ENCODE measurements at places on chromosomes 1 and 21.
A peak's percentile ranks its signal among the peaks of the same experiment; 100 is the strongest.

- DNase-seq, result no peak
Measured at GRCh38 chr1:4796161-4797015, 142.0 kb downstream of the AJAP1 start.

- DNase-seq, result no peak
Measured at GRCh38 chr1:27339213-27339612, 2.6 kb upstream of the SYTL1 start.

DNA sequence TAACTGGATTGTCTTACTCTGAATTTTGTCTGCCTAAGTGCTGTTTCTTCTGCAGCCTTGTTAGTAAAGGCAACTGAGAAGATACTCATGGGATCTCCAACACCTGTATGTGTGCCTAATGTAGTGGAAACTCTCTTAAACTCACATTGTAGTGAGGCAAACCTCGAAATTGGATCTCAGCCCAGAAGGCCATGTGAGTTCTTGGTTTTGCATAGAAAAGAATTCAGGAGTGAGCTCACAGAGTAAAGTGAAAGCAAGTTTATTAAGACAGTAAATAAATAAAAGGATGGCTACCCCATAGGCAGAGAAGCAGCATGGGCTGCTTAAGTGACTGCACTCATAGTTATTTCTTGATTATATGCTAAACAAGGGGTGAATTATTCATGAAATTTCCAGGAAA, 1344.7 kb downstream of the NCAM2 start:
- peak; percentile 48 for DNase-seq

DNA sequence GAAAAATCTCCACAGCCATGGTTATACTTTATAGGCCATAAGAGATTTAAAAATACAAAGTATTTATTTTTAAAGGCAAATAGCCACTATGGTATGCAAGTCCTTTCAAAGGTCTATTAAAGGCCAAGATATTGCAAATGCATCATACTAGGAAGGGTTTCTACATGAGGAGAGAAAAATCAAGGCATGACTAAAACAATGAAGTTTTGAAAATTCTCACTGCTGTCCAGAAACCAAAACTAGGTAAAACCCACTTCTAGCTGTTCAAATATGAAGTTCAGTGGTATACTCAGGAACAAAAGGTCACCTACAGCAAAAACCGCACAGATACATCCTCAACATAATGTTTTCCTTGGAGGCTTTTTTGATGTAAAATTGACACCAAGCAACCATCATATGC, 75.0 kb downstream of the EPS15 start:
- DNase-seq, result no peak

- DNase-seq, result no peak
Measured at GRCh38 chr1:117166076-117166475, 44.5 kb upstream of the TRIM45 start.

- DNase-seq, result no peak
Measured at GRCh38 chr1:89302697-89303332, 30.2 kb upstream of the GBP5 start.

DNA sequence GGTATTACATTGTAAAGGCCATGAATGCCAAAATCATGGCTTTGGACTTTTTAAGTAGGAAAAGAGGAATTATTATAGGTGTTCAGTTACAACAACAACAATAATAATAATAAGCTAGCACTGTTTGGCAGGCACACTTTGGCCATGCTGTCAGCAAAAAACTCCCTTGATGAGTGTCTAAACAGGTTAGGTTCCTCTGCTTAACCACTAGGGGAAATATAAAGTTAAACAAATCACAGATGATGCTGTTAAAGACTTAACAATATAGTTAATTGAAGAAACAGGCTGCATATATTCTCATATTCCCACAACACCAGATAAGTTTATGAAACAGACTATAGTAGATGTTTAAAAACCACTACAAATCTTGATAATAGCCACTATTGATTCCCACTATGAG, 46.4 kb downstream of the RGS21 start:
- DNase-seq, result no peak

GRCh38 chr21:42093991-42094421, 22.9 kb downstream of the UMODL1 start:
- DNase-seq, result peak; percentile 74

DNA sequence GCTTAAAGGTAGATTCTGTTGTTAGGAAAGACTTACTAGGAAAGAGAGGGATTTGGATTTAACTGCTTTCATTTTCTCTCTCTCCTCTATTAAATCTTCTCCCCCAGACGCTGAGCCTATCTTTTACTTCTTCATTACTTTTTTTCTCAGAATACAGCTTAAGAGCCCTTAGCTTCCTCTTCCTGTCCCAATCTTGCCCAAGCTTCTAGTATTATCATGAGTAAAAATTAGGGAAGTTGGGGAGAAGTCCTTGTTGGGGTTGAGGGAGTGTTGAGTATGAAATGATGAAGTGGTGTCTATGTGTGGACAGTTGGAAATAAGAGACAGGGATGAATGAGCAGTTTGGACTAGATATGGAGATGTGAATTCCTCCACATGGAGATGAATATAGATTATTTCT, 35.0 kb downstream of the ACP6 start:
- no peak for DNase-seq

DNA sequence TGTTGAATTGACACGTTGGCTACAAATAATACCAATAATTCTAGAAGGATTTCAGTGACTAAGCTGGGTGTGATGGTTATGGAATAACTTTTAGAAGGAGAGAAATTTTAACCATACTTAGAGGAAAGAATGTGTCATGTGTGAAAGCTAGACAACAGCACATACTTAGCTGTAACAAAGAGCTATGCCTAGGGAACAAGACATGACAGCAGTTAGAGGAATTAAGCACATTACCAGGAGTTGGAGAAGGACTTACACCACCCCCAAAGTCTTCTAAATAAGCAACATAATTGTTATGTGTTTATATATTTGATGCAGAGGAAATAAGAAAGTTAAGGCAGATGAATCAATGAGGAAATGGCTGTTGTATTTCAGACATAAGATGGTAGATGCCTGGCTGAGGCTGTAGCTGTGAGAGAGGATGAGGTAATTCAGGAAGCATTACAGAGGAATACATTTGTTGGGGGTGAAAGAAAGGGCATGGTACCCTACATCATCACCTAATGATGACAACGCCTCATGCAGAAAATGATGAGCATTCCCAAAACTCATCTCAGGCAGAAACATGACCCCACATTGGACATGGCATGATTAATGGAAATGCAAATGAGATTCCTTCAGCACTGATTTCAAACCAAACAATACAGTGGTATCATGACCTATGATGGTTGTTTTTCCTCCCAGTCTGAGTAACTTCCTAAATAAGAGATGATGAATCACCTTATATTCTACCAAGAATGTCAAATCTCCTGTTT, 211.5 kb downstream of the LHX8 start:
- no peak for DNase-seq

DNA sequence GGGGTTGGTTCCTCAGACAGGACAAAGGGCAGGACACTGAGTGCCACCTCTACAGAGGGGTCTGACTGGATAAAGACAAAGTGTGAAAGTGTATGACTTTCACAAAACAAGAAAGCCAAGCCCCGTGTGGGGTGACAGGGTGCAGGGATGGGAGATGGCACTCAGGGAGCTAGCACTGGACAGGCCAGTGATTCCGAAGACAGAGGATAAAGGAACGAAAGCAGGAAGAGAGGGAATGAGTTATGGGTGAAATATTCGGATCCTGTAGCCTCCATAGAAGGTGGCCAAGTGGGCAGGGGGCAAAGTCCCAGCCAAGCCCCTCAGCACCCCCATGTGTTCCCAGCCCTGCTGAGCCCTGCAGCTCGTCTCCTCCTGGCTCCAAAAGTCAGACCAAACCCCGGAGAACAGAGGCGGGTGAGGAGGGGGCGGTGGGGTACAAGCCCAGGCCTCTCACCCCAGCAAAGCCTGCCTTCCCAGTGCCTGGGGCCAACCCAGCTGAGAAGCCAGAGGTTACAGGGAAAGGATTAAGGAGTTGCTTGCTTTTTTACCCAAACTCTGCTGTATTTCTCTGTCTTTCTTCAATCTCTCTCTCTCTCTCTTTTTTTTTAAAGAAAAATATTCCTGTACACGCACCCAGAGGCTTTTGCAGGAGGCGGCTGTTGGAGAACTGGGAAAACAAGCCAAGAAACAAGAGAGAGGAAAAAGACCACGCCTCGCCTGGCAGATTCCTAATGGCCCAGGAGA, 14.0 kb upstream of the WASF2 start:
- no peak for DNase-seq

GRCh38 chr1:221462345-221462744, 279.5 kb downstream of the DUSP10 start:
- no peak for DNase-seq

- no peak for DNase-seq
Measured at GRCh38 chr1:16203550-16203949, 8.9 kb downstream of the ARHGEF19 start.

DNA sequence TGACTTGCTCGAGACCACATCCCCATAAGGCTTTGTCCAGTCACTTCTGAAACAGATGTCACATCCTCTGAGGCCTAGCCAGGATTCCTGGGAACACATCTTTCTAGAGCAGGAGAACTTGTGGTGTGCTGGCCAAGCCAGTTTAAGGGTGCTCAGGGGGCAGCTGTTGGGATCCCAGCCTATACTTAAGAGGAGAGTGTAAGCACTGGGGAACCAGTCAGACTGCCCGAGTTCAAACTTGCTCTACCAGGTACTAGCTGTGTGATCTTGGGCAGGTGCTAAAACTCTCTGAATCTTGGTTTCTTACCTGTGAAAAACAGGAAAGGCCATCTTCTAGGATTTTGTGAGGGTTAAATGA, 15.6 kb upstream of the LY9 start:
- DNase-seq, result no peak

- no peak for DNase-seq
Measured at GRCh38 chr1:186413319-186413718, 37.7 kb downstream of the ODR4 start.

Data from right hindlimb (tissue), 1 donor.